Activated CD8-positive, alpha-beta T cell treated with anti-CD3 and anti-CD28 coated beads, Interleukin-2, amount 10 ng/mL, durations not matched to agents 7 days and 5 days (primary cell): ENCODE measurements at places on chromosomes 6 and 20. TPM values are rescaled to one million over a fixed set of nuclear protein-coding genes. Genes with fewer than 3 reads are reported as not detected.
A peak's percentile ranks its signal among the peaks of the same experiment; 100 is the strongest.

DNA sequence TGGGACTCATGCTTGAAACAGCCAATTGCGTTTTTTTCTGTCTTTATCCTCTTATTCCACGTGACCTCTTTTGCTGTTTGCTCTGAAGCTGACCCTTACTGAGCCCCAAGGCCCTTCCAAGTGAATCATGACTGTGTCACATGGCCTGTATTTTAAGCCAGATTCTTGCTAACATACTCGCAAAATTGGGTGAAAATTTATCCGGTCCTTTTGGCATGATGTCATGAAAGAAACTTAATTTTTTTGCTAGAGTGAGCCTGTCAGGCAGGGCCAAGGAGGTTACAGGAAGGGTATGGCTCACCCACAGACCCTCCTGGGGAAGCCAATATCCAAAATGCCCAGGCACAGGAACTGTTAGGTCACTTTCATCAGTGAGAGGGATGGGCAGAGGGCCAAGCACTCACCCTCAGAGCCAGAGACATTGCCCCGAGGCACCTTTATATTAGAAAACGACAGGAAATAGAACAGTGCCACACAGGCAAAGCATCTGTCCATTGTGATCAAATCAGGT is 296.7 kb downstream of the CDH26 start:
- H3K4me1 ChIP-seq, result no peaks in the 10 kb centered on the region
- no peak overlapping the region for H3K27ac ChIP-seq
- H3K4me3 ChIP-seq, result no peak overlapping the region

GRCh38 chr6:43910638-43911353 is 140.8 kb downstream of the VEGFA start:
- no peak for DNase-seq
- no peak overlapping the region for H3K4me3 ChIP-seq
- no peaks in the 10 kb centered on the region for H3K4me1 ChIP-seq
- no peaks in the 10 kb centered on the region for H3K36me3 ChIP-seq

OR12D1 gene
- not detected for total RNA-seq

DNA sequence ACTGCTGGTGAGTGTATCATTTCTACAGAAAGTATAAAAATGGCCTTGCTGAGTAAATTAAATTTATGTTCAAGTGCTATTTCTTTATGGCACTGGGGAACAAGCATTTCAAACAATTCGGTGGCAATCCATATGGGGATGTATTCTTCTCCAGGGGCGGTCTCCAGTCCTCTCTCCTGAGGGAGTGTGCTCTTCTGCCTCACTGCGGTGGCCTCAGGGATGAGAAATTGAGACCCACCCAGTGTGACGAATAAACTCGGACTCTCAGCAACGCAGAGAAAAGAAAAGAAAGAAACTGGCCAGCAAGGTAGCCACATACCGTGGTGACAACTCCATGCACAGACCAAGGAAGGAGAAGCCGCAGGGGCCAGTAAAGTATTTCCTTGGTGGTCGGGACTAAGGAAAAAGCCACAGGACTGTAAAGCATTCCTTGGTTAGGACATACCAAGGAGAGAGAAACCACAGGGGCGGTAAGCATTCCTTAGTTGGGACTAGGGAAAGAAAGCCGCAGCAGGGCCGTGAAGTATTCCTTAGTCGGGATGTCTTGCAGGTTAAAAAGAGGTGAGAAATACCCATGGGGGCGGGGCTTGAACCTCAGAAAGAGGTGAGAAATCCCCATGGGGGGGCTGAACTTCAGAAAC is 13.6 kb upstream of the GOPC start:
- no peaks in the 10 kb centered on the region for H3K36me3 ChIP-seq
- H3K4me1 ChIP-seq, result peaks cover 18% of the 10 kb centered on the region

- no peaks in the 10 kb centered on the region for H3K27me3 ChIP-seq
- peaks cover 13% of the 10 kb centered on the region for H3K36me3 ChIP-seq
- peak; percentile 33 for DNase-seq
- H3K27ac ChIP-seq, result peak overlapping the region; percentile 65
- peaks cover 55% of the 10 kb centered on the region for H3K4me1 ChIP-seq
Observed at GRCh38 chr6:105786890-105787655, 299.1 kb upstream of the PRDM1 start.

- no peak overlapping the region for H3K27ac ChIP-seq
- DNase-seq, result no peak
- H3K27me3 ChIP-seq, result peaks cover 90% of the 10 kb centered on the region
- H3K36me3 ChIP-seq, result peaks cover 37% of the 10 kb centered on the region
Observed at GRCh38 chr6:10416863-10417641, 2.2 kb upstream of the TFAP2A start.

EPPIN gene
- not detected for total RNA-seq

GRCh38 chr6:25302677-25303128 is 23.5 kb downstream of the CARMIL1 start:
- DNase-seq, result no peak
- no peak overlapping the region for H3K4me3 ChIP-seq
- no peaks in the 10 kb centered on the region for H3K36me3 ChIP-seq
- no peak overlapping the region for H3K27ac ChIP-seq
- peaks cover 3% of the 10 kb centered on the region for H3K4me1 ChIP-seq

- H3K27me3 ChIP-seq, result peaks cover 6% of the 10 kb centered on the region
- no peaks in the 10 kb centered on the region for H3K36me3 ChIP-seq
- H3K4me3 ChIP-seq, result no peak overlapping the region
- no peak for DNase-seq
Observed at GRCh38 chr20:19423900-19424620, 211.6 kb downstream of the SLC24A3 start.

NDRG3 gene
- 39.4 TPM for total RNA-seq

SPATA25 gene
- total RNA-seq, result 0.76 TPM

C6orf52 gene
- total RNA-seq, result 2.9 TPM

- H3K27ac ChIP-seq, result no peak overlapping the region
- no peaks in the 10 kb centered on the region for H3K27me3 ChIP-seq
- no peak overlapping the region for H3K4me3 ChIP-seq
- no peak for DNase-seq
- H3K4me1 ChIP-seq, result peaks cover 5% of the 10 kb centered on the region
- H3K36me3 ChIP-seq, result peaks cover 14% of the 10 kb centered on the region
Observed at GRCh38 chr20:33507461-33507860, 17.6 kb downstream of the CBFA2T2 start.

- no peaks in the 10 kb centered on the region for H3K4me1 ChIP-seq
- no peak overlapping the region for H3K27ac ChIP-seq
- DNase-seq, result no peak
- H3K4me3 ChIP-seq, result no peak overlapping the region
- no peaks in the 10 kb centered on the region for H3K36me3 ChIP-seq
- no peaks in the 10 kb centered on the region for H3K27me3 ChIP-seq
Observed at GRCh38 chr6:19327661-19328060, 509.5 kb upstream of the ID4 start.

DNA sequence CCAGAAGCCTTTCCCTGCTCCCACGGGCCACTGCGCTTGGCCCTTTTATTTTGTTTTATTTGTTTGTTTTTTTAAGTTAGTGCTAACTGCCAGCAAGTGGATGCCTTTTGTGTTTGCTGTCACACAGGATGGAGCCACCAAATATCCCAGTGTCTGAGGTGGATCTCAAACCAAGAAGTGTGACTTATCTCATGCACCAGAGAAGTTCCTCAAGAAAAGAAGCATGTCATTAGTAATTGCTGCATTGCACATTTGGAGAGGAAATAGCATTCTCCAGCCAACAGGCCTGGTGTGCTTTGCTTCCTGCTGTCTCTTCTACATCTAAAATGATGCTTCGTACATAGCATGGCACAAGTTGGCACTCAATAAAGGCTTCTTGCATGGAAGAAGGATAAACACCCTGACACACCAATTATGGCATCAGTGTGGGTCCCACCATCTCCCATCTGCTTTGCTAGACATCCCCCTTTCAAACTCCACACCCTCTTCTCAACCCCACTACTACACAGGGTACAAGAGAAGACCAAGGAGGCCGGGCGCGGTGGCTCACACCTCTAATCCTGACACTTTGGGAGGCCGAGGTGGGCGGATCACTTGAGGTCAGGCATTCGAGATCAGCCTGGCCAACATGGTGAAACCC is 1.9 kb upstream of the ATP9A start:
- H3K4me1 ChIP-seq, result peaks cover 7% of the 10 kb centered on the region
- no peak overlapping the region for H3K4me3 ChIP-seq
- DNase-seq, result no peak
- H3K27me3 ChIP-seq, result peaks cover 31% of the 10 kb centered on the region

DNA sequence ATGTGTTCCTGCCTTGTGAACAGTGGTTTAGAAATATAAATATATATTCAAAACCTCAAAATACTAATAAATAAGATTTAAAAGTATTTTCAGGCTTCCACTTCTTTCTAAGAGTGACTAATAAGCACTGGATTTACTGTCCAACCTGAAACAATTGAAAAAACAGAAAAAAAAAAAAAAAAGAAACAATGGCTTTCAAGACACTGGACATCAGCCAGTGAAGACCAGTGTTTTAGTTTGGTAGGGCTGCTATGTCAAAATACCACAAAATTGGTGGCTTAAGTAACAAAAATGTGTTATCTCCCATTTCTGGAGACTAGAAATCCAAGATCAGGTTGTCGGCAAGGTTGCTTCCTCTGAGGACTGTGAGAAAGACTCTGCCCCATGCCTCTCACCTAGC is 101.4 kb upstream of the PDE7B start:
- no peak for DNase-seq
- H3K36me3 ChIP-seq, result no peaks in the 10 kb centered on the region
- no peaks in the 10 kb centered on the region for H3K4me1 ChIP-seq
- no peak overlapping the region for H3K27ac ChIP-seq
- H3K27me3 ChIP-seq, result peaks cover 2% of the 10 kb centered on the region
- no peak overlapping the region for H3K4me3 ChIP-seq

DNA sequence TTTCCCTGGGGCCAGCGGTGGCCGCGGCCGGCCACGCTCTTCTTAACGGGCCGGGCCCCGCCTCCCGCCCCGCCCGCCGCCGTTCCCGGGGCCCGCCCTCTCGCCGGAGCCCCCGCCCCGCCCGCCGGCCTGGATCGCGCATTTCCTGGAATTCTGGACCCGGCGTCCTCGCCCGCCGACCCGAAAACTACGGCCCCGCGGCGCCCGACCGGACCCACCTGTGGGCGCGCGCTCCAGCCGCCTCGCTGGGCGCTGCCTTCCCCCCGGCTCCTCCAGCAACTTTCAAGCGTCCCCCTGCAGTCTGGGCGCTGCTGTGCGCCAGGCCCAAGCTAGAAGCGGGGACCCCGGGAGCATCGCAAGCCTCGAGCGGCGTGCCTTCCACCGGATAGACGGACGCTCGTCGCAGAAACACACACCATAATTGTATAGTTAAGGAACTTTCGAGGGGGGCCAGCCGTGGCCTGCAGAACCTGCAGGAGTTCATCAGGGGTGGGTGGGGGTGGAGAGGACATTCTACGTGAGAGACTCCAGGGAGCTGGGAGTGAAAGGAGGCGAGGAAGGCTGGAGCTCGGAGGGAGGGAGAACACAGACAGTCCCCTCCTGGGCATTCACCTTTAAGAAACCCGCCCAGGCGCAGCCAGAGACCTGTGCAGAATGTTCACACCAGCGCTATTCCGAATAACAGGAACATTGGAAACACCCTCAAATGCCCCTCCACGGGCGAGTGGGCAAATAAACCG is at the start of gene ADA:
Gene ADA, minus strand, starts transcription at position 16 of the 740 bp plus-strand sequence. CDS start 92 bp downstream, outside the sequence.
- no peaks in the 10 kb centered on the region for H3K27me3 ChIP-seq
- peak within 1 kb of the TSS; percentile 93 for H3K4me3 ChIP-seq
- H3K27ac ChIP-seq, result peak within 1 kb of the TSS; percentile 89
- peaks cover 53% of the 10 kb centered on the region for H3K4me1 ChIP-seq
- DNase-seq, result peak; percentile 67

- H3K4me1 ChIP-seq, result no peaks in the 10 kb centered on the region
- H3K27ac ChIP-seq, result no peak overlapping the region
- no peaks in the 10 kb centered on the region for H3K36me3 ChIP-seq
Observed at GRCh38 chr6:97009781-97010492, 85.4 kb downstream of the KLHL32 start.

DNA sequence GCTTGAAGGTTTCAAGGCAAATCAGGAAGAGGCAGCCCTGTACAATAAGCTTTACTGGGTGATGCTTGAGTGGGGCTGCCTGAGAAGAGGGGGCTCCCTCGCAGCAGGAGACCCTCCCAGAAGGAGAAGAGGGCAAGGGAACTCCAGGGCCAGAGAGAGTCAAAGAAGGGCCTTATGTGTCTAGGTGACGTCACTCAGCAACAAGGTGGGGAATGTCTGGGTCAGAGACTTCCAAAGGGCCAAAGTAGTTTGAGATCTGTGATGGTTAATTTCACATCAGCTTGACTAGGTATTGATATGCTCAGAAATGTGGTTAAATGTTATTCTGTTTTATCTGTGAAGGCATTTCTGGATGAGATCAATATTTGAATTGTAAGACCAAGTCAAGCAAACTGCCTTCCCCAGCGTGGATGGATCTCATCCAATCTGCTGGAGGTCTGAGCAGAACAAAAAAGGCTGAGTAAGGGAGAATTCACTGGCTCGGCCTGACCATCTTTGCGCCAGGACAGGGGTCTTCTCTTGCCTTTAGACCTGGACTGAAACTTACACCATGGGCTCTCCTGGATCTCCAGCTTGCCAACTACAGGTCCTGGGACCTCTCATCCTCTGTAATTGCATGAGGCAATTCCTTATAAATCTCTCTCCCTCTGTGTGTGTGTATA is 35.9 kb downstream of the MAS1 start:
- no peak for DNase-seq
- no peak overlapping the region for H3K4me3 ChIP-seq
- no peak overlapping the region for H3K27ac ChIP-seq
- no peaks in the 10 kb centered on the region for H3K36me3 ChIP-seq
- peaks cover 10% of the 10 kb centered on the region for H3K4me1 ChIP-seq

GRCh38 chr6:143504369-143504768 is 7.2 kb downstream of the FUCA2 start:
- DNase-seq, result no peak
- H3K36me3 ChIP-seq, result peaks cover 28% of the 10 kb centered on the region
- no peak overlapping the region for H3K4me3 ChIP-seq
- H3K4me1 ChIP-seq, result no peaks in the 10 kb centered on the region

PTK6 gene
- total RNA-seq, result 0.34 TPM

DNA sequence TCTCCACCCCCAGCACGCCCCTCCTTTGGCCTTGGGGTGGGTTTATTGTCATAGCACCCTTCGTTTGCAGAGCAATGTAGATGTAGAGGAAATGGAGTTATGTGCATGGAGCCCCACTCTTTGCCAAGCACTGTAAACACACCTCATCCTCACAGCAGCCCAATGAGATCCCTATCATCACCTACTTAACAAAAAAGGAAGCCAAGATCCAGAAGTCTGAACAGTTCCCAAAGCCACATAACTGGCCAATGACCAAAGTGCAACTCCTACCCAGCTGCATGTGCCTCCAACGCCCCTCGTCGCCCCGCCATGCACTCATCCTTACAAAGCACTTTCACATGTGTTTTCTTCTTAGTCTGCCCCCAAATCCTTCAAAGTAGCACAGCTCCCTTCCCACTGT is 21.8 kb upstream of the FOXQ1 start:
- H3K27ac ChIP-seq, result no peak overlapping the region
- H3K4me3 ChIP-seq, result no peak overlapping the region
- no peak for DNase-seq
- H3K27me3 ChIP-seq, result peaks cover 22% of the 10 kb centered on the region
- no peaks in the 10 kb centered on the region for H3K36me3 ChIP-seq

TMEM151B gene
- not detected for total RNA-seq

DNA sequence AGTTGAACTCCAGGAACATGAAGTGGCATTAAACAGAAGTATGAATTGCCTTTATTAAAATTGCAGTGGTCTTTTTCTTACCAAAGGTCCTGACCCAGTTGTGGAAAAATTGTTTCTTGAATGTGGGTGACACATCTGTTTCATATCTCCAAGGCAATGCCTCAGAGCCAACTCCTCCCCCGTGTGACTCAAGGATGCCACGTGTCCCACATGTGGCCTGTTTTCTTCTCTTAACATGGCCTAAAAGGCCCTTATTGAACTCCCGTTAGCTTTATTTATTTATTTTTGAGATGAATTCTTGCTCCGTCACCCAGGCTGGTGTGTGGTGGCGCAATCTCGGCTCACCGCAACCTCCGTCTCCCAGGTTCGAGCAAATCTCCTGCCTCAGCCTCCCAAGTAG is 128.4 kb upstream of the ESR1 start:
- no peak overlapping the region for H3K27ac ChIP-seq
- no peak for DNase-seq
- H3K4me3 ChIP-seq, result no peak overlapping the region
- peaks cover 7% of the 10 kb centered on the region for H3K27me3 ChIP-seq

TSHZ2 gene
- 0.13 TPM for total RNA-seq

ACTL10 gene
- total RNA-seq, result 3.2 TPM
